ENCODE measurements at places on chromosomes 11 and 22.

DNA sequence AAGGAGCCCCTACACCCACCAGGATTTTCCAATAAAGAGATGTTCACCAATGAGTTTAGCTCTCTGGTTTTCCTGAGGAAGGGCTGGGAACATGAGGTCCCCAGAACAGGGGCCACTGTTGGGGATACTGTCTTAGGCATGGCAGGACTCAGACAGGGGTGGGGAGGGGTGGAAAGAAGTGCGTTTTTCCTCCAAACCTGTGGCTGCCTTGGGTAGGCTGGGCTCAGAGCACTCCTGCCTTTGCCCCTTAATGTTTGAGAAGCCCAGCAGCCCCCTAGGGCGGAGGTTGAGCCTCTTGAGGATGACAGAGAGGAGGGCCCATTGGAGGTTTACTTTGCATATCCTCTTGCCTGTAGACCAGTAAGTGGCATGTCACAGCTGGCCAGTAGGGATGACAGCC lies 10.6 kb downstream of the MTFP1 start:
- DNase-seq: no peak

DNA sequence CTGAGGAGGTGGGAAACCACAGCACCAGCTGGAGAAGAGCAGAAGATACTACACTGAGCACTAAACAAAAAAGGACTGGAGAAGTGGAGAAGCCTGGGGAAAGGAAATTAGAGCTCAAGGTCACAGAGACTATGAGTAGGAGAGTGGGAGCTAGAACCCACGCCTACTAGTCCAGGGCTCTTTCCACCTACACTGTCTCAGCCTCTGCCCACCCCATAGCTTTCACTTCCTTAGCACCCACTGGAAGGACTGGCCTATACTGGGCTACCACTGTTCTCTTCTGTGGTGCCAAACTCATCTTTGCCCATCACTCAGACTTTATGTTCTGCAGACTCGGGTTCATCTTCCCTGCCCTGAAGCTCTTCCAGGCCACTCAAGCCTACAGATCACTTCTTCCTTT lies 94.3 kb upstream of the PHOX2A start:
- no peak for DNase-seq

GRCh38 chr11:33321422-33321821 lies 64.2 kb downstream of the HIPK3 start:
- DNase-seq: no peak

- peak; percentile 95 for DNase-seq
Measured at GRCh38 chr11:61797263-61797944, 4.7 kb downstream of the FEN1 start.

GRCh38 chr22:43529934-43530333 lies 118.1 kb downstream of the MPPED1 start:
- no peak for DNase-seq

GRCh38 chr11:12117611-12118010 lies 7.2 kb downstream of the MICAL2 start:
- DNase-seq: no peak

- peak; percentile 79 for DNase-seq
Measured at GRCh38 chr22:45218976-45219375, 21.7 kb downstream of the KIAA0930 start.

DNA sequence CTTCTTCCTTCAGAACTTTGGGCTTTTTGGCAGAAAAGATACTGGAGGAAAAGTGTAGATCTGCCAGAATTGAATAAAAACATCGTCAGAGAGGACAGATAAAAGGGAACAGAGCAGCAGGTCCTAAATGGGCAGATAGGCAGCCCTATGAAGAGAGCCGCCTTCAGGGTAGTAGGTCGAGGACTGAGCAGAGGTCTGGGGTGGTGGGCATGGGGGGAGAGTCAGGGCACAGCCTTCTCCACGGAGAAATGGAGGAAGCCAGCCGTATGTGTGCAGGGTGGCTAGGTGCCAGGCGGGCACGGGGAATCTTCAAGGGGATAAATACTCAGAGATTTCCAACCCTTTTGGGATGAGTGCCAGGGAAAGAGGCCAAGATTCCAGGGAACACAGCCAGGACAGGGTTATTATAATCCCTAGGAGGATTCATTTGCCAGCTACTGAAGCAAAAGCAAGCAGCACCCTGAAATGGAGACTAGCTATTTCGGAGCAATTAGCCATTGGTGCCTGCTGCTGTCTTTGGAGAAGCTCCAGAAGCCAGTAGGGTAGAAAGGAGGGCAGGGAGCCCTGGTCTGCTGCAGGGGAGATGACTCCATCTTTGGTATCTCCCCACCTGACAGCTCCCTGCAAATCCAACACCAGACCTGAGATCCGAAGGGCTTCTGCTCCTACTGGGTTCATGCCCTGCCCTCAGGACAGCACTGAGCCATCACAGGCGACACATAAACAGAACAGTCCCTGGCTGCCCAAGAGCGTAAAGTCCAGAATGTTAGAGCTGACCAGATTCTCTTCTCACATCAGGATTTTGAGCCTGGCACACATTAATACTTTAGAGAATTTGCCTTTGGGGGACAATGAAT lies 174.5 kb upstream of the NTM start:
- DNase-seq: peak; percentile 31

GRCh38 chr11:16167706-16168487 lies 188.4 kb downstream of the SOX6 start:
- DNase-seq: no peak
